ENCODE measurements at places on chromosomes 13 and 19.

DNA sequence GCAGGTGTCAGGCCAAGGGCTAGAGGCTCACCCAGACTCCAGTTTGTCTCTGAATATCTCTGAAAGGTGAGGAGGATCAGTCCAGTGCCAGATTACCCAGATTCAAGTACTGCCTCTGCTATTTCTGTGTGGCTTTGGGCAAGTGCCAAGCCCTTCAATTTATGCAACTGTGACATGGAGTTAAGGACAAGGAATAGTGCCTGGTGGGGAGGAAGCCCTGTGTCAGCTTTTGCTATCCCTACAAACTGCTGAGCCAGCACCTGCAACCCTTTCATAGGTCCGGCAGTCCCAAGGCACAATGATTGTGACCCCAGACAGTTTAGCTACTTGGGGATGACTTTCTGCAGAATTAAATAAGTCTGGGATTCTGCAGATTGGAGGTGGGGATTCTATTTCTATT, 123.0 kb downstream of the KL start:
- no peak for DNase-seq

DNA sequence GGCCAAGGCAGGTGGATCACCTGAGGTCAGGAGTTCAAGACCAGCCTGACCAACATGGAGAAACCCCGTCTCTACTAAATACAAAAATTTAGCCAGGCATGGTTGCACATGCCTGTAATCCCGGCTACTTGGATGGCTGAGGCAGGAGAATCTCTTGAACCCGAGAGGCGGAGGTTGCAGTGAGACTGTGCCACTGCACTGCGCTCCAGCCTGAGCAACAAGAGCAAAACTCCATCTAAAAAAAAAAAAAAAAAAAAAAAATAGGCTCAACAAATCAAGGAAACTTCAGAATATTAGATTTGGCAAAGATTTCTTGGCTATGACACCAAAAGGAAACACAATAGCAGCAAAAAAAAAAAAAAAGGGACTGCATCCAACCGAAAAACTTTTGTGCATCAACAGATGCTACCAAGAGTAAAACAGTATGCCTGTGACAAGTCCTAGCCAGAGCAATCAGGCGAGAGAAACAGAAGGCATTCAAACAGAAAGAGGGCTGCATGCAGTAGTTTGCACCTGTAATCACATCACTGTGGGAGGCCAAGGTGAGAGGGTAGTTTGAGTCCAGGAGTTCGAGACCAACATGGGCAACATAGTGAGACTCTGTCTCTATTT, 23.8 kb downstream of the ZNF160 start:
- no peak for DNase-seq

- DNase-seq, result no peak
Measured at GRCh38 chr19:30684613-30685012, 312.4 kb downstream of the ZNF536 start.

GRCh38 chr19:41029524-41030432, 38.7 kb downstream of the CYP2B6 start:
- DNase-seq, result no peak

- DNase-seq, result no peak
Measured at GRCh38 chr13:98206946-98207345, 29.9 kb upstream of the RNF113B start.

DNA sequence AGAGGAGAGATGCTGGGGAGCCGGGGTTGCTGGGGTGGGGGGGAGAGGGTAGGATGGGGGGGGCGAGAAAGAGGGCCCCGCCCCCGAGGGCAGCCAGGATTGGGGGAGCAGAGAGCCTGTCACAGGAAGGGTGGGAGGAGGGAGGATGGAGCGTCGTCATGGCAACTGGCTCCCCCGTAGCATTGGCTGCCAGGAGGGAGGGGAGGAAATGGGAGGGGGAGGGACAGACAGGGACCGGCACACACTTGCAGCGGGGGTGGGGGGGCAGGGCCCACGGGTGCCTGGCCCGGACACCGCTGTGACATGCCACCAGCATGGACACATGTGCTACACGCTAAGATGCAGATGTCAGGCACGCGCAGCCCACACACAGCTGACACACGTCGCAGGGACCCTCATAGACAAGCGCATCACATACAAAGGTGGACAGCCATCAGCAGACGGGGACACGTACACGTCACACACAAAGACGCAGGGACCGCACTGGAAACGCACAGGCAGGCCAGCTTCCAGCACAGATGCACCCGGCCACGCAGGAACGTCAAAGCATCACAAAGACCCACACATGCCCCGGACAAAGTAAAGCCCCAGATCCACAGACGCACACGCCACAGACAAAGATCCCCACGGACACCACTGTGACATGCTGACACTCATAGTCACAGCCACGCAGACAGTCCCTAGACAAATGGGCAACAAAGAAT, at the start of gene LMTK3:
Gene LMTK3, minus strand, starts transcription at position 36 of the 704 bp plus-strand sequence. CDS start 259 bp downstream, outside the sequence.
- DNase-seq, result peak; percentile 75

- DNase-seq, result no peak
Measured at GRCh38 chr19:51573331-51573730, 2.2 kb downstream of the ZNF175 start.

GRCh38 chr13:38283346-38283745, 66.3 kb upstream of the UFM1 start:
- no peak for DNase-seq

- DNase-seq, result no peak
Measured at GRCh38 chr19:47623151-47623920, 14.4 kb downstream of the BICRA start.

DNA sequence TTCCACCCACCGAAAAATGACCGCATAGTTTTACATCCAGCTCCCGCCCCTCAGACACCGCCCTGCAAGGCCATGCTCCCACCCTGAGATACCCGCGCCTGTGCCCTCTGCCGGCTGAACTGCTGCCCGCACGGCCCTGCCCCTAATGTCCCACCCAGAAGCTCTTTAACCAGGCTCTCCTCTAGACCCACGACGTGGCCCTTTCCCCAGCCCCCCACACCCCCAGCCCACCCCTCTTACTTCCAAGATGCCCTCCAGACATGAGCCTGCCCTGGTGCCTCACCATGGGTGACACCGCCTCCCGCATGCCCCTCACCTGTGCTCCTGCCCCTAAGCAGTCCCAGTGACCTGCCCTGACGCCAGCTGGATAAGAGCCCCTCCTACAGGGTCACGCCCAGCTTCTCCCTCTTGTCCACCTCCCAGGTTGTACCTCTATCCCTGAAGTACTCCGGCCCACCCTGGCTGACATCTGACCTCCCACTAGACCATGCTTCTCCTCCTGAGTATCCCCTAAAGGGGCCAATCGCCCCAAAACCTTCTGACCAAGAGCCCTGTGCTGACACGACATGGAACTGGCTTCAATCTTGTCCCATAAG, 51.2 kb downstream of the COLGALT1 start:
- no peak for DNase-seq

GRCh38 chr13:99231721-99232120, 26.5 kb downstream of the GPR18 start:
- DNase-seq, result no peak

DNA sequence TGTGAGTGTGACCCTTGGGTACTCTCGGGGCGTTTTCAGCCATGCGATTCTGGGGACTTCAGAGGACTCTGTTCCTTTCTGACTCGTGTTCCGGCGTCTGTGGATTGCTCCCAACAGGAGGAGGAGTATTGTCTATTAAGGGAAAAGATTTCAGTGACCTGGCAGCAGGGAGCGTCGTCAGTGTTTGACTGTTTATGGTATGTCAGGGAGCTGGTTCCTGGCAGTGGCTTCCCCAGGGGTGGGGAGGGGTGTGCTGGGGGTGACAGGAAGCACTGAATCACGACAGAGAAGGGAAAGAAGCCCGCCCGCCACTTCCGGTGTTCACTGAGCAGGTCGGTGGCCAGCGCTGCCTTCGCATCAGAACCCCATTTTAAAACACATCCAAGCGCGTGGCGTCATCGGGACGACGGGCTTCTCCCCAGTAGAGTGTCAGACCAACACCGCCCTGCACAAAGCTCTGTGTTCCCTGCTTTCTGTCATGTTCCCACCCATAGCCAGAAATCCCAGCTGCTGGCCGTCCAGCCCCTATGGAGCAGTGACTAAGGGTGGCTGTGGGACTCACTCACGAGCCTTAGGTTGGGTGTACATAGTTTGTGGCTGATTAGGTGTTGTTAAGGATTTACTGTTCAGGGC, 33.8 kb downstream of the COL4A2 start:
- DNase-seq, result peak; percentile 25

GRCh38 chr19:3605770-3606169, 905 bp downstream of the TBXA2R start:
- no peak for DNase-seq

GRCh38 chr19:40147338-40147692, 43.9 kb upstream of the MAP3K10 start:
- DNase-seq, result no peak

GRCh38 chr19:10769533-10770491, 51.9 kb downstream of the DNM2 start:
- no peak for DNase-seq

DNA sequence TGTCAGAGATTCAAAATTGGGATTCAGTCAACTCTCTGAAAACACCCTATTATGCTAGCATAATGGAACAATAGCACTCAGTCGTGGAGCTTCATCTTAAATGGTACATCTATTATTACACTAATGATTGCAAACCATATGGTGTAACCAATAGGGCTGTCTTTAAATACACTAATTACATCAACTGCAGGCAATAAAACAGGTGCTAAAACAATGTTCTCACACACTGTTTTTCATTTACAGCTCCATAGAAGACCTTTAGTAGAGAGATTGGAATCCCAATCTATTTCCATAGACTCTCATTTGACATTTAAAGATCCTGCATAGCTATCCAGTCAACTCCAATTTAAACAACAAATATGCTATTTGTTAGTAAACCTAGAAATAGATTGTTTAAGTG, 1917.4 kb downstream of the OLFM4 start:
- DNase-seq, result no peak

- no peak for DNase-seq
Measured at GRCh38 chr19:54648129-54648528, 14.7 kb upstream of the LILRB4 start.

DNA sequence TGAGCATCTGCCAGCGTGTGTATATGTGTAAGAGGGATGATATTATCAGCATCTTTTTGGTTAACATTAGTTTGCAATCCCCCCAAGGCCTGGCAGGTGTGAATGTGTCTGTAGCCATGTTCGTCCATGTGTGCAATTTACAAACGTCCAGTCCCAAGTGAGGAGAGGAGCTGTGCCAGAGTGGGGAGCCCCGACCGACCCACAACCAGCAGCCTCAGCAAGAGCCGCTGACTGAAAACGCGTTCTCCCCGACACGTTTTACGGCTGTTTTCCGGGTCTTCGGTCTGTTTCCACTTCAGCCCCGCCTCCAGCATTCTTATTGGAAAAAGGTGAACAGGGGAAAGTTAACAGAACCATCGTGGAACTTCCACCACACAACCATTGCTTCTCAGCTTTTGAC, 119.1 kb upstream of the SOX1 start:
- DNase-seq, result no peak

GRCh38 chr13:78657699-78658629, 991 bp downstream of the OBI1 start:
- DNase-seq, result no peak

- no peak for DNase-seq
Measured at GRCh38 chr19:19352823-19353222, 32.2 kb downstream of the MAU2 start.

DNA sequence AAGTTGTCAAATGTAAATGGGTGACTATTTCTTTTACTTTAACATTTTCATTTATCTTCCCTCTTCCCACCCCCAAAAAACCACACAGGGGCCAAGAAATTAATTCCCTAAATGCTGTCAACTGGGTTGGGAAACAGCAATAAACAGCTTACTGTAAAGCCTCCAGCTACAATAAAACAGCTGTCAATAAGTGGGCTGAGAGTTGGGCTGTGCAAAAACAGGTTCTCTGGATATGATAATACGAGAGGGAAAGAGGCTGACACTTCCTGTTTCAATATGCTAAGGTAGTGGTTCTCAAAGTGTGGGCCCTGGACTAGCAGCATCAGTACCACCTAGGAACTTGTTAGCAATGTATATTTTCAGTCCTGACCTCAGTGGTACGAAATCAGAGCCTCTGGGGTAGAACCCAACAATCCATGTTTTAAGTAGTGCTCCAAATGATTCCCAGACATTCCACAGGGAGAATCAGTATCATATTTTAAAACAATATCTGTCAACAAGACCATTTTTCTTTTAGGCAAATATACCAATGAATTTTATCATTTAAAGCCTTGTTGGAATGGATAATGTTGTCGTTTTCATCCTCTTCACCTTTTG, 8.4 kb downstream of the PCDH9 start:
- no peak for DNase-seq

Measured in stimulated activated naive CD4-positive, alpha-beta T cell treated with Interleukin-2 at 50 U/mL for 16 hours (primary cell).